ENCODE measurements at places on chromosomes 1 and 21.

GRCh38 chr1:113850127-113850796, 21.2 kb downstream of the PTPN22 start:
- DNase-seq = no peak

DNA sequence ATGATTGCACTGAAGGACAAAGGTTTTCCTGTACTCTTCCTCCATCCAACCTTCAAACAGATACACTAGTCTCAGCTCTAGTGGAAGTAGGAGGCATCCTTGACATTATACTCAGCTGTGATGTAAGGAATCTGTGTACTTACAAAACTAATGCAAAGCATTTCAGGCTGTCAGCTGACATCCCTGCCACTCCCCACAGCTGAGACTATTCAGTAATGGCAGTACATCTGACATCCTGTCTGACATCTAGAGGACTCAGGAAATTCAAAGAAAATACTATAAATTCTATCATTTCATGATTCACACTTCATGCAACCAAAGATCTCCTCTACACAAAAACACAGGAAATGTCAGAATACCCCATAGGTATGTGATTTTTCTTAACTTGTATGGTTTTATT, 325.8 kb downstream of the SMYD3 start:
- no peak for DNase-seq

GRCh38 chr1:218588540-218589172, 243.5 kb downstream of the TGFB2 start:
- DNase-seq = no peak

GRCh38 chr1:22325531-22326371, 125.9 kb upstream of the ZBTB40 start:
- DNase-seq = no peak

GRCh38 chr21:28982637-28983036, 10.0 kb downstream of the LTN1 start:
- no peak for DNase-seq

GRCh38 chr1:166999075-166999474, 10.0 kb downstream of the MAEL start:
- DNase-seq = no peak

DNA sequence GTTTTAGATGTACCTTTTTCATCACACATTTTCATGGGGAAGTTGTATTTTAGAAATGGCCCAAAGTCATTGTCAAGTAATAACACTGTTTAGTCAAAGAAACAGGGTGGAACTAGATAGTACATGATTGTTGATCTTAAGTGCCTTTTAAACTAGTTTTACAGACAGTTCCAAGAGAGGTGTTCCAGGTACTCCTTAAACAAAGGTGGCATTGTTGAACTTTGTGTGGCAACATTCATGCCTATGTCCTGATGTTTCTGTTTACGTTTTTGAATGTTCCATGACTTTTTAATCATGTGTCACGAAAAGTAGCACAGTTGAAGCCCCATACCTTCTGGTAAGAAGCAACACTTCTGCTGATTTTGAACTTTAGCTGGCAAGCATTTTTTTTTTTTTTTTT, 9.1 kb upstream of the SH3D21 start:
- no peak for DNase-seq

DNA sequence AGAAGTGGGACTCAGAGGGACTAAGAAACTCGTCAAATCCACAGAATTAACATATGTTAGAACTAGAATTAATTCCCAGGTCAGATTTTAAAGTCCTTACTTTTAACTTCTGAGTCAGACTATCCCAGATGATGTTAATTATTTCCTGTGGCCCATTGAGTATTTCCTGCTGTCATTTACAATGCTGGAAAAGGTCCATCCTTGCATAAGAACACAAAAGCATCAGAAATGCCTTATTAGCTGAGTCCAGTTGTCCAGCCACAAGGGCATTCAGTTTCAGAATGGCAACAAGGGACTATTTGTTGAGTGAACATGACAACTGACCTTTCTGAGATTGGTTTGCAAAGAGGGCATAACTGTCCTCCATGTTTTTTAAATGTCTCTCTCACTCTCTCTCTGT, 16.5 kb upstream of the HIVEP3 start:
- no peak for DNase-seq

- no peak for DNase-seq
Observed at GRCh38 chr1:240743705-240744104, 131.8 kb upstream of the GREM2 start.

GRCh38 chr21:45330075-45330781, 42.5 kb upstream of the POFUT2 start:
- no peak for DNase-seq

DNA sequence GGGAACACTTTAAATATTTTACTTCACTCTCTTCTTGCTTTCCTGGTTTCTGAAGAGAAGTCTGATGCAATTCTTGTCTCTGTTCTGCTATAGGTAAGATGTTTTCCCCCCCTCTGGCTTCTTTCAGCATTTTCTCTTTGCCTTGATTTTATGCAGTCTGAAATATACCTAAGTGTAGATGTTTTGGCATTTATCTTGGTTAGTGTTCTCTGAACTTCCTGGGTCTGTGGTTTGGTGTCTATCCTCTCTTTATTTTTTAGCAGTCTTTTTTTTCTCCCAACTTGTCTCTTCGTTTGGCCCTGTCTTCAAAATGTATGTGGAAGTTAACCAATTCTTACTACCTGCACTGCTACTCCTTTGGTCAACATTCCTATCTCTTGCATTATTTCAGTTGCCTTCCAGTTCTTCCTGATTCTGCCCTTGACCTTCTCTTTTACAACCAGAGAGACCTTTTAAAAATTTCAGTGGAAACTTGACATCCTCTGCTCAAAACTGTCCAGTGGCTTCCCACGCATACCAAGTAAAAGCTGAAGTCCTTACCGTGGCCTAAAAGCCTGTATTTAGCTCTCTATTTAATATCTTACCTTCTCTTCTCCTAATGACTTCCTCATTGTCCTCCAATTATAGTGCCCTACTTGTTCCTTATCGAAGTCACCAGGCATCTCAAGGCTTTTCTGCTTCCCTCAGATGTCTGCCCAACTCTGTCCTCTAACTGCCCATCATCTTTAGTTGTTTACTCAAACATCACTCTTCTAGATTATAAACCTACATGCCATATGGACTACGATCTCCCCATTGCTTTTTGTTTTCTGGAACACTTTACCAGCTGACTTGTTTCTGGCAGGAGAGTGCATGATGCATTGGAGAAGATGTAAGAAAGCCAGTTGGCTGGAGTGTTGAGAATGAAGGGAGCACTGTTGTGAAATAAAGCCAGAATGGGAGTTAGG, 40.9 kb downstream of the RAP1A start:
- no peak for DNase-seq

GRCh38 chr1:205430696-205431305, 8.9 kb upstream of the LEMD1 start:
- DNase-seq = peak; percentile 20

DNA sequence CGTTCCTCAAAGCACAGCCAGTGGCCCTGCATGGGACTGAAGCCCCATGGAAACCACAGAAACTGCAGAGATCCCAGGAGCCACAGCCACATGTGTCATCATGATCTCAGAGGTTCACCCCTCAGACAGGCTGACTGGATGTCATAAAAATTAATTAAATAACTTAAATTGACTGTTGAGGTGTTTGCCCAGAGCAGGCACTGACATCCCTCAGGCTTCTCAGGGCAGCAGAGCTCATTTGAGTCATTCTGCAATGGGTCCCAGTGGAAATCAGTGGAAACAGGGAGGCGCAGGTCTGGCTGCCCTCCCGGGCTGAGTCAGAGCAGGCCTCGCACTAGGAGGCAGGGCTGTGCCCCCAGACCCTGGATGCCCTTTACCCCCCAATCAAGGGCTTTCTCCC, 135.1 kb downstream of the CDC7 start:
- DNase-seq = no peak

DNA sequence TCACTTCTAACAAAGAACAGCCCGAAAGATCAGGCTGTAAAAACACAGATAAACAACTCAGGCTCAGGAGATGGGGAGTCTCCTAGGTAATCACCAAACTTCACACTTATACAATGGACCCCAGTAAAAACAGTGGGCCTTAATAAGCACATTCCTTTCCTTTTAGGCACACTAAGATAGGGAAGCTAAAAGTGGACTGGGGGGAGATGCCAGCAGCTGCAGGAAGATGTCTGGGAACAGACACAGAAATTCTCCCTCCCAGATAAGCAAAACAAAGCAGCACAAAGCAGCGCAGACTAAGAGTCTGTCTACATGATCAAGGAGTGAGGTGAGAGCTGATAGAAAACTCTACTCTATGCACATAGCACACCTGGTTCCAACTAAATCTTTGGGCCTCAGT, 29.0 kb upstream of the CTBS start:
- DNase-seq = no peak

- no peak for DNase-seq
Observed at GRCh38 chr1:196607981-196608380, 259 bp downstream of the KCNT2 start.

- no peak for DNase-seq
Observed at GRCh38 chr1:43671193-43671592, 21.2 kb downstream of the KDM4A start.

DNA sequence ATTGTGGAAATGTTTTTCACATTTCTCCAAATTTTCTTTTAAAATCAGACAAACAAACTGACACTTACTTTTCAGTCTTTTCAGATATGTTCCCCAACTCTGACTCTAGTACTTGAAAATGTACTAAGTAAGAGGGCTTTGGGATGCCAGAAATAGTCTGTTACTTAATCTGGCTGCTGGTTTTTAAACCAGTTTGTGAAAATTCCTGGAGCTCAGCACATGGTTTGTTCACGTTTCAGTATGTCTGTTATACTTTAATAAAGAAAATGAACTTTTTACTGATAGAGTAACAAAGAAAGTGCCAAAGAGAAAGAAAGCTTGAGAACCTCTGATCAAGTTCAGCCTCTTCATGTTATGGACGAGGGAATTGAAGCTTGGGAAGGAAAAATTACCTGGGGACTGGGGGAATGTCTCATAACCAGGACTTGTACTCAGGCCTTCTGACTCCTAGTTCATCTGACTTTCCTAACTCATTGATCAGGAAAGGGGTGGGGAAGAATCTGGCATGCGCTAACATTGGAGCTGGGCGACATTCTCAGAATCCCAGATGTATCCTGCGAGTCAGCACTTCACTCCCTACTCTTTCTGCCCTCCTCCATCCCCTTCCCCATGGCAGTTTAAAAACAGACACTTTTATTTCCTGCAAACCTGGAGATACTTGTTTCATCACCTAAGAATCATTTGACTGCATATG, 30.8 kb upstream of the DNAJC6 start:
- no peak for DNase-seq

DNA sequence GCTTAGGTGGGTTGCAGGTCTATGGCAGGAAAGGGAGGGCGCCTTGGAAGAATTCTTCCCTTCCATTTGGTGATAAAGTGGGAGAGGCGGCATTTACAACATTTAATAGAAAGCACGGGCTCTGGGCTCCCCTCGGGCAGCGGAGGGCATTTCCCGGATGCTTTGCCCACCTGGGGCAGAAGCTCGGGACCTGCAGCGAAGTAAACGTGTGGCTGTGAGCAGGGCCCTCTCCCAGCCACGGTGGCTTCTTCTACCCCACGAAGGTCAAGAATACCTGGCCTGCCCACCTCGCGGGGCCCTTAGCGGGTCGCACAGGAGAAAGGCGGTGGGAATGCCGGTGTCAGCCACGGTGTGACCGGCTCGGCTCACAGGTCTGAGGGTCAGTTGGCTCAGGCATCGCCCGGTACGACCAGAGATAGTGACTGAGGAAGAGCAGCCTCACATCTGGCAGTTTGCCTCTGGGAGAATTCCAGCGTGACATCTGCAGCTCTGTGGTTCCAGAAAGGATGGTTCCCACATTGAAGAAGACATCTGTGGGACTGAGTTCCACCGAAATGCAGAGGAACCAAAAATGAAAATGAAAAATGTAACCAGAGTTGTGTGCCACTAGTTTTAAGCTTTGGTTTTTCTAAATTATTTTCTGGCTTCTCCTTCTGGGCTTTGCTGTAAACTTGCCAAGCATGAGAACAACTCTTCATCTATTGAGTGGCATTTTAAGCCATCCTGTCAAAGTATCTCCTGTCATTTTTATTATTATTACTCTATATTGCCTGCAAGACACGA, 720 bp upstream of the F3 start:
- no peak for DNase-seq

DNA sequence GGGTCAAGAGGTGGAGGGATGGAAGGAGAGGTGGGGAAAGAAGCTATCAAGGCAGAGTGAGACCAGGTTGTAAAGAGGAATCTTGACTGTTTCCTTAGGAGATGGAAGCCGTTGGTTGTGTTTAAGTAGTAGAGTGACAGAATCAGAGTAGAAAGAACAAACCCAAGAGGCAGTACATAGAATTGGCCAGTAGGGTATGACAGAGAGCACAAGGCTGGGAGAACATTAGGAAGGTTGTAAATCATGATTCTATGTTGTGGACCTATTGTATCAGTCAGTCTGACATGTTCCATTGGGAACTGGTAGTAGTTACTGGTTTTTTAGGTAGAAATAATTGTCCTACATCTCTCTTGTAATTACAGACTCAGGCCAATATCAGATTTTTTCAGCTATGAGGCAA, 486.9 kb upstream of the USP24 start:
- no peak for DNase-seq

- no peak for DNase-seq
Observed at GRCh38 chr21:44802396-44803153, 955 bp upstream of the UBE2G2 start.

DNA sequence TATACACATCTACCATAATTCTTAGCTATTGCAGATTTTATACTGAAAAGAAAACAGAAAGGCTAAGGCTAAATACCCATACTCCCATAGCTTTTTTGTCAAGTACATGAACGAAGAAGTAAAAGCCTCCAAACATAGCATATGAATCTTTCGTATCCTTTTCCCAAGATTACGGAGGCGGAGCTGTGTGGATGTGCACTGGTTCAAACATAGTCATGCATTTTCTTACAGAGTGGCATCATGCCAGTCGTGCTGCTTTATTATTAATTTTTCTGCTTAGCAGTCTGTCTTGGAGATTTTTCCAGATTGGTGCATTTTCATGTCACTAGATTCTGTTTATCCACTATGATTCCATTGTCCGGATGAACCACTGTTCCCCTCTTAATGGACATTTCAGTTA, 118.7 kb upstream of the RUNX3 start:
- no peak for DNase-seq

DNA sequence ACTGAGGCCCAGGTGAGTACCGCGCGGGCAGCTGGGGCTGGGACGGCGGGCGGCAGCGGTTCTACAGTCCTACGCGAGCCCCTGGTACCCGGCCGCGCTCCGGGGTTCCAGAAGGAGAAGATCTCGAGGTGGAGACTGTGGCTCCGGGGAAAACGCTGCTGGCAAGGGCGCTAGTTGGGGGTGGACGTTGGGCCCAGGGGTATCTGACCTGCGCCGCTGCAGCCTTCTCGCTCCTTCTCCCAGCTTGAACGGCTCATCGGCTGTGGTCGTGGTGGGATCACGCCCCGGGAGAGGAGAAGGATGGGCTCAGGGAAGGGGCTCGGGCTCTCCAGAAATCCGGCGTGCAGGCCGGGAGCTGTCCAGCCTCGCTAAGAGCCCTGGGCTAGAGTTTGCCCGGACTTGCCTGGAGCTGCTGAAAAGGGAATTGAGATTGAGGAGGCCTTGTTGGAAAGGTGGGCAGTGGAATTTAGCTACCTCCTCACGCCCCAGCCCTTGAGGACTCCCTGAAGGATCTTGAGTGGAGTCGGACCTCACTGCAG, 1.1 kb upstream of the POU3F1 start:
- DNase-seq = no peak

GRCh38 chr21:37771181-37771580, 145.1 kb downstream of the KCNJ6 start:
- no peak for DNase-seq
